ENCODE measurements at places on chromosomes 5 and 9.

DNA sequence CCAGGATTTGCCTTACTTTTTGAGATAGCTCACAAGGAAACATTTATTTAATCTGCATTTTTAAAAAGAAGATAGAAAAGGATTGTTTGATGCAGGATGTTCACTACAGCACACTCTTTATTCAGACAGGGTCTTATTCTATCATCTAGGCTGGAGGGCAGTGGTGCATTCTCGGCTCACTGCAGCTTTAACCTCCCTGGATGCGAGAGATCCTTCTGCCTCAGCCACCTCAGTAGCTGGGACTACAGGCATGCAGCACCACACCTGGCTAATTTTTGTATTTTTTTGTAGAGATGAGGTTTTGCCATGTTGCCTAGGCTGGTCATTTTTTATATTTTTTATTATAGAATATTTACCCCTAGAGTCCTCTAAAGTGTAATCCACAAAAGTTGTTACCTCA, 221.4 kb downstream of the MCTP1 start:
- no peaks in the 10 kb centered on the region for H3K4me1 ChIP-seq
- DNase-seq = no peak
- no peaks in the 10 kb centered on the region for H3K36me3 ChIP-seq
- H3K4me3 ChIP-seq = no peak overlapping the region
- H3K27me3 ChIP-seq = no peaks in the 10 kb centered on the region

DNA sequence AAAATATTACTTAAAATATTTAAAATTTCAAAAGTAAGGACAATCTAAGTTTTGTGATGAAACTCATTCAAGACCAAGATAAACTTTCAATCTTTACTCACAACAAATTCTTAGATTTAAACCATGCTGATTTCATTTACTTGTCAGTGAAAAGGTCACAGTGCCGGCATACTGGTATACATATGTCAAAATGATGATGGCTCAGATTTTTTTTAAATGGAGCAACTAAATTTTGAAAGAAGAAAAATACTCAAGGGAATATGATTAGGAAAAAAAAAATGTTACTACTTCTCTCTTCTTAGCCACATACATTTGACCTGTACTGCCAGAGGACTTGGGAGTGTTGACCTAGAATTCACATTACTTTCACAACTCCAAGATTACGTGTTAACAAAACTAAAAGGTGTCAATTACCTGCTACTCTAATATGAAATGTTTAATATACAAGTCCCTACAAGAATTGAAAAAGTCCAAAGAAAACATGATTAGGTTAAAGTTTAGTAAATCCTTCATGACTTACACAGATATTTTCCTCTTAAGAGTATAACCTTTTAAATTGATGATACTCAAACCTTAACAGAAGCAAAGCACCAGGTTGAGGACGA, 4.6 kb downstream of the EFNA5 start:
- H3K36me3 ChIP-seq = no peaks in the 10 kb centered on the region
- no peak for DNase-seq
- peaks cover 2% of the 10 kb centered on the region for H3K4me1 ChIP-seq
- H3K27ac ChIP-seq = no peak overlapping the region

DNA sequence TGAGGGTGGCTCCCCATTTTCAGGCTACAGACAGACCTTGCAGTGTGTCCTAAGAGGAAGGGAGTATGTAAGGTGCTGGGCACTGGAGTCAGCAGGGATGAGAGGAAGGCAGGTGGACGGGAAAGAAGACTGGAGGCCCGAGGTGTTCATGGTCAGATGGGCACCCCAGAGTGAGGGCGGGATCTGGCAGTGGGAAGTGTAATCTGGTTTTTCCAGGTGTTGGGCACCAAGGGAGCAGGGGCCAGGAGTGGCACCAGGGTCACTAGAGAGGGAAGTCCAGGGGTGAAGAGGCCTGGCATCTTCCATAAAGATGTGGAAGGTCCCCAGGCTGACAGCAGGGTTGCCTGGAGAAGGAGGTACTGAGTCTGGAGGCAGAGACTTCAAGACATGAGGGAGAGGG, 29.7 kb downstream of the PITX1 start:
- H3K4me3 ChIP-seq = no peak overlapping the region
- no peaks in the 10 kb centered on the region for H3K36me3 ChIP-seq
- no peak for DNase-seq
- H3K27me3 ChIP-seq = no peaks in the 10 kb centered on the region
- no peak overlapping the region for H3K27ac ChIP-seq

DNA sequence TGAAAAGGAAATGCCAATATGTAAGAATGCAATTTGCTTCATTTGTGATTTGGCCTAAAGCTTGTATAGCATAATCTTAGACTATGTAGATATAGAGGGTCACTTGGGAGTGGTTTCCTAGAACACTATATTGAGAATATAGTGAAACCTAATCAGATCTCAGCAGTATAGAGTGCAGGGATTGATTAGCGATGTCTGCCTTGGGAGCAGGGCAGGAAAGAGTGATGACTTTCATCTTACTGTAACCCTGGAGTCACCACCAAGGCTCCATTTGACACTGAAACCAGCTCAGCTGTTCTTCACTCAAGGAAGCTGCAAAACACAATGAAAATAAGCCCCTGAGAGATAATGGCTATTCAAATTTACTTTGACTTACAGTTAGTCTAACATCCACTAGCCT, 26.2 kb upstream of the ARRDC3 start:
- no peaks in the 10 kb centered on the region for H3K27me3 ChIP-seq
- no peak overlapping the region for H3K4me3 ChIP-seq
- DNase-seq = no peak
- H3K36me3 ChIP-seq = no peaks in the 10 kb centered on the region
- no peak overlapping the region for H3K27ac ChIP-seq
- H3K4me1 ChIP-seq = no peaks in the 10 kb centered on the region

DNA sequence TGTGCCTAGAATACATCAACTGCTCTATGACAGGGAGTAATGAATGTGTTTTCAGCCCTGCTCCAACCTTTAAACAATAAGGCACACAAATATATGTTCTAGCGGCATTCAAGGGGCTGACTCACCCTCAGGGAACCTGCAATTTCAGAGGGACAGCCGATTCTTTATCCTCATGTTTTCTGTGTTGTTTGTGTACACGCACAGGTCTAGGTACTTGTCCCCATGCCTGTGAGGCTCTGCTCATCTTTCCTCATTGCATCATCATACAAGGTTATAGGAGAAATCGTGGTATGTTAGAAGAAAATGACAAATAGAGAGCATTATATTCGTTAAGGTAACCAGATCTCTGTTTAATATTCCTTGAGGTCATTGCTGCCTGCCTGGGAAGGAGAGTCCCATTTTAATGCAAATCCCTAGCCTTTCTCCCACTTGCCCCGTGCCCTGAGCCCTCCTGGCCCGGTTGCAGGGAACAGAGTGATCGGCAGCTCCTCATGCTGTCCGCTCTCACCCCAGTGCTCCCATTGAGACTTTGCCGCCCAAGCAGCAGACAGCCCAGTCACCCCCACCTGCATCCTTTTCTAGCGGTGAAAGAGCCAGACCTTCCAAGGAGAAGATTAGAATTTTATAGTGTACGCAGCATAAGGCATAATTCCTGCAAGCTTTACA, 14.6 kb downstream of the MAP1B start:
- no peak overlapping the region for H3K27ac ChIP-seq
- no peaks in the 10 kb centered on the region for H3K4me1 ChIP-seq
- H3K4me3 ChIP-seq = no peak overlapping the region
- H3K27me3 ChIP-seq = no peaks in the 10 kb centered on the region
- no peaks in the 10 kb centered on the region for H3K36me3 ChIP-seq

DNA sequence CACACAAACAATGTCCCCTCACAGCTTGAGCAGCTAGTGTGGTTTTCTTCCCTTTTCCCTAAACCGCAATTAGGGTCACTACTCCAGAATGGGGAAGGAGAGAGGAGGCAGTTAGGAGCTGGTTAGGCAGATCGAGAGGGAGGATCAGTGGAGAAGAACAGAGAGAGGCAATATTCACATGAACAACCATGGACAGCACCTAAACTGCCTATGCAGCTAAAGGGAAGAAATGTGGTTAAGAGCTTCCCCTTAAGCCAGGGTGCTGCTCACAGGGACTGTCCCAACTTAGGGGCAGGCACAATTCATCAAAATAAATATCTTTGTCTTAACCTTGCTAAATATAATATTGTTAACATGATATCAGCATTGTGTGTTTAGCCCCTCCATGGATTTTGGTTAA, 359.3 kb upstream of the CDH18 start:
- H3K36me3 ChIP-seq = no peaks in the 10 kb centered on the region
- no peak for DNase-seq
- H3K4me1 ChIP-seq = no peaks in the 10 kb centered on the region
- no peak overlapping the region for H3K27ac ChIP-seq
- no peak overlapping the region for H3K4me3 ChIP-seq

- DNase-seq = no peak
- no peak overlapping the region for H3K4me3 ChIP-seq
- H3K27me3 ChIP-seq = no peaks in the 10 kb centered on the region
- no peaks in the 10 kb centered on the region for H3K4me1 ChIP-seq
- H3K27ac ChIP-seq = no peak overlapping the region
Observed at GRCh38 chr5:81450940-81451339, 57.0 kb upstream of the ACOT12 start.

DNA sequence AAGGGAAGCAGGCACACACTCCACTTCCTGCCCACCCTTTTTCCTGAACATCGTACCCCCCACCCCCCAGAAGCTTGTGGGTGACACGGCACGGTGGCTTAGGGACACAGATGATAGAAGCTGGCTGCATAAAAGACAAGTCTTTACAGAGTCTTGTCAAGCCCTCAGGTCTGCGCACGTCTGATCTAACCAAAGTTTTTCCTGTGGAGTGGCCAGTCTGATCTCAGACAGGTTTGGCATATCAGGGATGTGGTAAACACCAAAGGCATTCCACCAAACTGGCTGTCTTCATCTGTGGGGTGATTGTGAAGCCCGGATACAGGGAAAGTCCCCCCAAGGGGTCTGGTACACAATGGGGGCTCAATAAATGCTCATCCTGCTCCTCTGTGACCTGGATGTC, 50.0 kb downstream of the CRB2 start:
- no peaks in the 10 kb centered on the region for H3K36me3 ChIP-seq
- peaks cover 3% of the 10 kb centered on the region for H3K4me1 ChIP-seq
- no peak overlapping the region for H3K4me3 ChIP-seq
- H3K27ac ChIP-seq = no peak overlapping the region
- no peaks in the 10 kb centered on the region for H3K27me3 ChIP-seq
- DNase-seq = no peak

DNA sequence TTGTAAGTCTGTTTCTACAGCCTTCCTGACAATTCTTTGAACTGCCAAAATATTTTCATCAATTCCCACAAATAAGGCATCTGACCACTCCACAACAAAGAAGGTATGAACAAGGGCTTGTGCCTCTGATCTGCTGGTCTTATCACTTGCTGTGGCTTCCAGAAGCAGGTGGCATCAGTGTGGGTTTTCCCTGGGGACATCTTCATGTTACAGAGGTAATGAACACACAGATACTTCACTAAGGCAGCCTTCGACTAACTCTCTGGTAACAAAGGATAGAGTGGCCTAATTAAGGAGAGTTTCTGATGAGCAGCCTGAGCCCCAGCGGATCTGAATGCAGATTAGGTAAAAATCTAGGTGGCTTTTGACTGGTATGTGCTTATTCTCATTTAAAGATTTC, 15.2 kb upstream of the ERAP2 start:
- no peak overlapping the region for H3K27ac ChIP-seq
- H3K4me3 ChIP-seq = no peak overlapping the region
- no peak for DNase-seq
- no peaks in the 10 kb centered on the region for H3K27me3 ChIP-seq
- H3K4me1 ChIP-seq = no peaks in the 10 kb centered on the region

DNA sequence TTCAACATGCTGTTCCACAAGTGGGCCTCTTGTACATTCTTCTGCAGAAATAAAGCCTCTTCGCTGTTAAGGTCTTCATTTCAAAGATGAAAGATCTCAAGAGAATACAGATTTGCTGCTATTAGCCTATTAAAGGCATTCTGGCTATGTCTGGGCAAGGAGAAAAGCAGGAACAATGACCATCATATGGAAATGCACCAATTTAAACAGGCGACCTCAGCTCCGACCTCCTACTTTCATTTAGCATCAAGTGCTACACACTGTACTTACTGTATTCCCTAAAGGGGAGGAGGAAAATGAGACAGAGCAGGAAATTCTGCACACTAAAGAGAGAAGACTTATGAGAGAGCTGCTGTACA, 64.8 kb downstream of the HABP4 start:
- H3K36me3 ChIP-seq = no peaks in the 10 kb centered on the region
- no peaks in the 10 kb centered on the region for H3K4me1 ChIP-seq
- no peaks in the 10 kb centered on the region for H3K27me3 ChIP-seq
- no peak overlapping the region for H3K4me3 ChIP-seq
- H3K27ac ChIP-seq = no peak overlapping the region
- DNase-seq = no peak

Measured in naive thymus-derived CD4-positive, alpha-beta T cell (primary cell).